Stimulated activated CD4-positive, alpha-beta T cell treated with anti-CD3 and anti-CD28 coated beads, Interleukin-1b, Interleukin-23, amount 100 ng/mL, for 1 hour (primary cell): ENCODE measurements at places on chromosomes 4 and X.

DNA sequence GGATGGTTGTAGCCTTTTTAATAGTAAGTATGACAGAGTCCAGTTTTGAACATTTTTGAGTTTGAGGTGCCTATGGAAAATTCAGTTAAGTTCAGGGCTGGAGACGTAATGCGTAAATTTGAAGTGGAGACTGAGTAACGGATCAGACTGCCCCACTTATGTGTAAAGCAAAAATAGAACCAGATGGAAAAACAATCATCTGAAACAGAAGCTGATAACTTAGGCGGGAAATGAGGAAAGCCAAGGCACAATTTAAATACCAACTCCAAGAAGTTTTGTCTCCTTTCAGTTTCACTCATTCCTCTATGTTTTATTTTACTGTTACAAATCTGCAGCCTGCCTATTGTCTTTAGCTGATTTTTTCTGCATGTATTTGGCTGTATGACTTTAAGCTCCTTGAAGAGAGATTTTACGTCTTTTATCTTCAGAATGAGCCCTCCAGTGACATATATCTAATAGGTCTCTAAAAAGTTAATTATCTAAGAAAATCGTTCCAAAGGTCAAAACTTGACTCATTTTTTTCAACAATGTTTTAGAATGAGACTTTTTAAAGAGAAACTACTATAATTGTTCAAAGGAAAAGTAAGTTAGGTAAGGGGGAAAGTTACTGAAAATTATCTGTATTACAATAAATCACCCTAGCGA lies 1.1 kb downstream of the SGCB start:
- no peak for DNase-seq

DNA sequence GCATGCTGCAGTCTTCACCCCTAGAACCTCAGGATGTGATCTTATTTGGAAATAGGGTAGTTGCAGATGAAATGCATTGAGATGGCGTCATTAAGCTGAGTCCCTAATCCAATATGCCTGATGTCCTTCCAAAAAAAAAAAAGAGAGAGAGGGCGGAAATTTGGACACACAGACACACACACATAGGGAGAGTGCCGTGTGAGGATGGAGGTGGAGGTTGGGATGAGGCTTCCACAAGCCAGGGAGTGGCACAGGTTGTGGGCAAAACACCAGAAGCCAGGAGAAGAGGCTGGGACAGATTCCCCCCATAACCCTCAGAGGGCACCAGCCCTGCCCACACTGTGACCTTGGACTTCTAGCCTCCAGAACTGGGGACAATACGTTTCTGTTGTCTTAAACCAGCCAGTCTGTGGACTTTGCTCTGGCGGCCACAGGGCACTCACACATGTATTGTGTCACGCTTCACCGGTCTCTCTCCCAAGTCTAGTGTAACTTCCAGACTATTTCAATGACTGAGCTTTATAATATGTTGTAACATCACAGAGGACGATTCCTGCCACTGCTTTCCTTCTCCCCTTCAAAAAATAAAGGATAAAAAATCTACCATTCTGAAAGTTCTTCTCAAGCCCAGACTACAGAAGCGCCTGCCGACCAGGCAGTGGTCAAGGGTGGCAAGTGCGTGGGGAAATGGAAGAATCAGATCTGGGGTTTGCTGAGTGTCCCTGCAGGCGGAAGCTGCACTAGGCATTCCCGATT lies 35.8 kb upstream of the MAN2B2 start:
- no peak for DNase-seq

DNA sequence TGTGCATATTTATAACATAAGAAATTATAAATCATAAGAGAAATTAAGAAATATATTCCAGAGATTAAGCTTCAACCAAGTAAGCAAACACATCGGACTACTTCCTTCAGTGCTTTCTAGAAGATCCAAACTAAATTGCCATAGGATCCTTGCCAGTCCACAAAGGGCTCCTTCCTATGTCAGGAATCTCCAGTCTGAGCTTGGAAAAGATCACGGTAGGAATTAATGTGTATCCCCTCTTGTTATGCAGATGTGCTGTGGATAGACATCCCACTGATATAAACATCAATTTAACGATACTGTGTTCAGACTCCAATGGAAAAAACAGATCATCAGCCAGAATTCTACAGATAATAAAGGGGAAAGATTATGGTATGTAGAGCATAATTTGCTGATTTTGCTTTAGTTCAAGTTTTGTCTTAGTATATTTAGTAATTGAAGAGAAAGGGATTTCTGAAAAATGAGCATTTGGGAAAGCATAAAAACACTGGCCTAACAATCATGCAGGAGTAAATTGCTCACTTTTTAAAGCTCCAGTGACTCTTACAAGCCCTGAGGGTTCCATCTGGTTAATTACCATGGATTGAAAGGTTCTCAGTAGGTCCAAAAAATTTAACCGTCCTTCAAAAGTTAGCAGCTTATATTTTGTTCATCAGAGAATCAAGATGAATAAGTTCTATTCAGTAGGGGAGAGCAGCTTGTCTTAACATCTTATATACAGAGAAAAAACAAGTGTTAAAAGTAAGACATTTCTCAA lies 65.9 kb downstream of the HHIP start:
- no peak for DNase-seq

DNA sequence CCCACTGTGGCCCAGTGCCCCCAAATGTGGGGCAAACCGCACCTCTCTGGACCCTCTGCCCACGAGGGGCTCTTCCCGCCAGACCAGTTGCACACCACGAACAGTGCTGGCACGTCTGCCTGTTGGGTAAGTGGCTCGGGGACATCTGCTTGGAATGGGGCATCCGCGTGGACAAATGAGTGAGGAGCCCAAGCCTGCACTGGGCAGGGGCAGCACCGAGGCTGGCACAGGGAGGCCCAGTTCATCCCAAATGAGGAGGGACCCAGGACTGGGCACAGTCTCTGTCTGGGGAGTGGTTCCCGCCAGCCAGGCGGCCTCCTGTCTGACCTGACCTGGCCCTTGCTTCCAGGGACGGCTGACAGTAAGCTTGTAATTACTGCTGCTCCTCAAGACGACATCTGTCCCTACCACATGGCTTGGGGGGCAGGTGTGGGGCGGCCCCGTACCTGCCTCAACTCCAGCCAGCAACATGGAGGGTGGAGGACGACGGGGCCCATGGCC lies 3.2 kb downstream of the SPON2 start:
- DNase-seq = no peak

DNA sequence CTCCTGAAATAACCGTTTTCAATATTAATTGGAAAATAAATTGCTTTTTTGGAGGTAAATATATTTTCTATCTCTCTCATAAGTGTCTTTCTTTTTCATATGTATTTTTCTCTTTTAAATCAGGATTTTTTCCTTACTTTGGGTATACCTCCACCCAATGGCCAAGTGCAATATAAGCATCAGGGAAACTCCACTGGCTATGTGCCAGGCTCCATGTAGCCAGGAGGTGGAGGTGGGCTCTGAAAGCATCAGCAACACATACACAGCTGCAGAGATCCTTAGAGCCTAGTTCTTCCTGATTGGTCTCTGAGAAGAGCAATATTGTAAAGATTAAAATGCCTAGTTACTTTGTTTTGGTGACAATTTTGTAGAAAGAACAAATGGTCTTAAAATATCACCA lies 3.4 kb downstream of the GABRA2 start:
- no peak for DNase-seq

DNA sequence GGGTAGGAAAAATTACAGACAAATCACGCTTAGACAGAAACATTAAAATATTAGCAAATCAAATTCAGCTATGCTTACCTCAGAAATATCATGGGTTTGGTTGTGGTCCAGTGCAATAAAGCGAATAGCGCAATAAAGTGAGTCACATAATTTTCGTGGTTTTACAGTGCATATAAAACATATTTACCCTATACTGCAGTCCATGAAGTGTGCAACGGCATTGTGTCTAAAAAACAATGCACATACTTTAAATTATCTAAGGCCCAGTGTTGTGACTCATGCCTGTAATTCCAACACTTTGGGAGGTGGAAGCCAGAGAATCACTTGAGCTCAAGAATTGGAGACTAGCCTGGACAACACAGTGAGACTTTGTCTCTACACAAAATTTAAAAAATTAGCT lies 195.7 kb upstream of the IL1RAPL1 start:
- DNase-seq = no peak

DNA sequence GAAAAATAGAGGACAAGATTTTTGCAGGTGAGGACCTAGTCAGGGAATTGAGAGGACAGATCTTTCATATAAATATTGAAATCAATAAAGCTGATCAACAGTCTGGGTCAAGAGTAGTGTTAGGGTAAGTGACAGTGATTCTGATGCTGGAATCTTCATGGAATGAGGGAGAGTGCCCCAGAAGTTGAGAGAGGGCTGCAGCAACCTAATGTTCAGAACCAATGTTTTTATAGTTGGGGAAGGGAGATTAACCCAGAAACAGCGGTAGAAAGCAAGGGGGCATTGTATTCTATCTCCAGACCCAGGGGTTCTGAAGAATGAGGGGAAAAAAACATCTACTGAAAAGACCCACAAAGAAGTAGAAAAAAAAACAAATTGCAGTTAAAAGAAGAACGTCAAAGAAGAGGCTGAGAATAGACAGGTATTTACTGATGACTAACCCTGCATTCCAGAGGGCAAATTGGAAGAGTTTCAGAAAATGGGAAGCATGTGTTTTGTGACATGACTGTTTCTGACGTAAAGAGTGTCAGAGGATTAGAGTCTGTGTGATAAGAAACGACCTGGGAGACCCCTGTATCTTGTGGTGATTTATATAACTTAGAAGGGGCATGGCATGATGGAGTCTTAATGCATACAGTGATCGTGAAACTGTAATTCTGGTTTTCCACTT lies 819.6 kb upstream of the EPHA5 start:
- DNase-seq = no peak
